ENCODE measurements at places on chromosomes 2 and 18.

GRCh38 chr2:189115126-189115525 lies 64.4 kb downstream of the COL5A2 start:
- ATAC-seq: no peak

DNA sequence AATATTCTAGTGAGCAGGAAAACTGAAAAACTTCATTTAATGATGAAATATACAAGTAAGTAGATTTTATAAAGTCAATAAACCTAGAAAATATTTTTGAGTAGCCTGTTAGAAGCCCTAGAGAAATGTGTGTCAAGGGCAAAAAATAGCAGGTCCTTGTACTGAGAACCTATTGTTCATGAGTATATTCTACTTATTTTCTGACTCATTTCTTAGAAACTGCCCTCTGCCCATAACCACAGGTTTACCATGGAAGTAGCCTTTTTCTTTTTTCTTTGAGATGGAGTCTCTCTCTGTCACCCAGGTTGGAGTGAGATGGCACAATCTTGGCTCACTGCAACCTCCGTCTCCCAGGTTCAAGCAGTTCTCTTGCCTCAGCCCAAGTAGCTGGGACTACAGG lies 19.4 kb upstream of the SELENOI start:
- no peak for ATAC-seq

DNA sequence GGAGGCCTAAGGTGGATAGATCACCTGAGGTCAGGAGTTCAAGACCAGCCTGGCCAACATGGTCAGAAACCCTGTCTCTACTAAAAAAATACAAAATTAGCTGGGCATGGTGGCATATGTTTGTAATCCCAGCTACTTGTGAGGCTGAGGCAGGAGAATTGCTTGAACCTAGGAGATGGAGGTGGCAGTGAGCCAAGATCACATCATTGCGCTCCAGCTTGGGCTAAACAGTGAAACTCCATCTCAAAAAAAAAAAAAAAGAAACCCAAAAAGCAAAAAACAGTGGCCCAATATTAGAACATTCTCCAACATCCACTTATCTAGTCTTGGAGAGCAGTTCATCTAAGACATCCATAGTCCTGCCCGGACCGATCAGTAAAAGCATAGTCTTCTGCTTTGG lies 260.4 kb downstream of the MREG start:
- no peak for ATAC-seq

DNA sequence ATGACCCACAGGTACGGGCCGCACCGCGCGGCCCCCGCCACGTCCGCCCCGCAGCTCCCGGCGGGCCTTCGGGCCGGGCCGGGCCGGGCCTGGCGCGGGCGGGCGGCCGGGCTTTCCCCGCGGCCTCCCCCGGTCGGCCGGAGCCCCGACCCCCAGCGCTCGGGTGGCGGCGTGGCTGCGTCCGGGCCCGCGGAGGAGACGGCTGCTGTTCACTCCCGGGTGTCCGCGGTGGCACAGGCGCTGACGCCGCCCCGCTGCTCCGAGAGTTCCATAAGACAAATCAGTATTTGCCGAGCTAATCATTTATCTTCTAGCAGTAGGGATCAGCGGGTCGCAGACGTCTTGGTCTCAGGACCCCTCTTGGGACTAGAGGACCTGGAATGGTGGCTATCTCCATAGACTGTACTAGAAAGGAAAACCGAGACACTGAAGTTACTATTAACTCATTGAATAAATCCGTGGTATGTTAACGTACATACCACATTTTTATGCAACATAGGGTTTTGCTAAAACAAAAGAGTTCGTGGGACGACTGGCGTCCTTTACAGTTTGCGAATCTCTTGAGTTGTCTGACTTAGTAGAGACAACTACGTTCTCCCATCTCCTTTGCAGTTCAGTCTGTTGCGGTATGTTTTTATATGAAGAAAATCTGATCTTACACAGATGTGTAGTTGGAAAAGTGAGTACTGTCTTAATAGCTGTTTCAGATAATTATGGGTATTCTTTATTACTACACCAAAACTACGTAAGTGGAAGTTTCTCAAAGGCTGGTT lies 500 bp downstream of the LIMS1 start:
- ATAC-seq: peak; percentile 67

- ATAC-seq: no peak
Measured at GRCh38 chr18:30748541-30748940, 294.0 kb downstream of the DSC3 start.

DNA sequence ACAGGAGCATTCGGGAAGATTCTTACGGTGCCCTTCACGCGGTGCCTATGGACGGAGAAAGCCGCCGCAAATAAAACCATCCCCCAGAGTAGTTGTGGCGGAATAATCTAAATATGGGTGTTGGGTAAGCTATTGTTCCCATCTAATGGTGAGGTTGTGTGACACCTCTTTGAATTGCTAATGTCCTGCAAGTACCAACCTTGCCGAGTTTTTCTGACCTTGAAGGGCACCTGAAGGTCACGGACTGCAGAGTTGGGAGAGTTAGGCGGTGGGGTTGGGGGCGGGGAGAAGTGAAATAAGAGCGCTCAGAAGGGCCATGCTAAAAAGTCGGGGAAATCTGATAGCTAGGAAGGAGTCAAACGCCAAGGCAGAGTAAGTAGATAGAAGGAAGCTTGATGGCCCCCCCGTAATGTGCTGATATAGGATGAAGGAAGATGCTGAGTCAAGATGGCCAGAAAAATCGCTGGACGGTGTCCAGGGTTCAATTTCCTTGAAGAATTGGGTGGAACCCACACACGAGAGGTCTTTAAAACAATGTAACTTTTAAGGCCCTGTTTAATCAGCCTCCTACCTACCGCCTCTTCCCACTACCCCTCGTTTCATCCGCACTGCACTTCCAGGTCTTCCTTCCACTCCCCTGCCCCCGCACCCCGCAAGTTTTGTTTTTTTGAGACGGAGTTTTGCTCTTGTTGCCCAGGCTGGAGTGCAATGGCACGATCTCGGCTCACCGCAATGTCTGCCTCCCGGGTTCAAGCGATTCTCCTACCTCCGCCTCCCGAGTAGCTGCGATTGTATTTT lies 600 bp downstream of the KATNAL2 start:
- ATAC-seq: peak; percentile 24

DNA sequence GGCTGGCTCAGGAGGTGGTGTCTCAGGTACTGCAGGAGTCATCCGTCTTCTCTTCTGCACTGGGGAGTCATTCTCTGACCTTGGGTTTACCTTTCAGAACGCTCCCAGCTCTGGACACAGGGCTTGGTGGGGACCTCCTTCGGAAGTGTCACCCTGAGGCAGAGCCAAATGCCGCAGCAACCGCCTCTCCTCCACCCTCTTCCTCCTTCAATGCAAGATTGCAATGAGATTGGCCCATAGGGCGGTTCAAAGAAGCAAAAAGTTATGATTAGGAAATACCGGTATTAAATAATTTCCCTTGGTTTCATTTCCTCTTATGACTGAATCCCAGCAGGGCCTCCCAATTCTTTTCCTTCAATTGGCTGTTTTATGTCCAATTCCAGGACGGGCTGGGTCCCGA lies 178.8 kb downstream of the ACKR3 start:
- no peak for ATAC-seq

DNA sequence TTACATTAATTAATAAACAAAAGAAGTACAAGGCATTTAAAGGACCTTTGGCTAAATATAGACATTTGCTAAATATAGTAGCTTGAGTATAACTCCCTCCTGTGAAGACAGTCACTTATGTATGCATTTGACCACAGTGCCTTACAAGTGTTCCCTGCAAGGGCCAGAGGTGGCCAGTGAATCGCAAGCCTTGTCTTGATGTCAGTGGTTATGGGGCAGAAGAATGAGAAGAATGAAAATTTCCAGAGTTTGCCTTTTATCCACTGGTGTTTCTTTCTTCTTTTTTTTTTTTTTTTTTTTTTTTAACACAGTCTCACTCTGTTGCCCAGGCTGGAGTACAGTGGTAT lies 1.8 kb downstream of the LRRFIP1 start:
- ATAC-seq: no peak

- no peak for ATAC-seq
Measured at GRCh38 chr2:14634489-14635390, 2.2 kb downstream of the LRATD1 start.
